PC-3 (cell line): ENCODE measurements at places on chromosomes 2 and 18. TPM values are rescaled to one million over a fixed set of nuclear protein-coding genes. Genes with fewer than 3 reads are reported as not detected.

Gene PRKAG3
- not detected in 2 replicates for total RNA-seq

GRCh38 chr2:233013027-233013461, at the start of gene NGEF:
Gene NGEF (minus strand): TSS chr2:233013256. CDS start chr2:232974890, 38,366 bp downstream.
- no peak within 1 kb of the TSS for H3K4me3 ChIP-seq
- no peak within 1 kb of the TSS for H3K27ac ChIP-seq
- H3K4me1 ChIP-seq, result no peaks in the 10 kb centered on the region
- H3K27me3 ChIP-seq, result no peaks in the 10 kb centered on the region
- H3K36me3 ChIP-seq, result no peaks in the 10 kb centered on the region
- no peak for DNase-seq

Gene BCL11A
- total RNA-seq, result 3.1 and 4.6 TPM in 2 replicates

Gene SCN9A
- total RNA-seq, result 3.4 and 7.0 TPM in 2 replicates

Gene CNRIP1
- 11.6 and 11.7 TPM in 2 replicates for total RNA-seq

GRCh38 chr2:83003555-83003954, 1455.5 kb downstream of the SUCLG1 start:
- H3K27ac ChIP-seq, result no peak overlapping the region
- H3K4me1 ChIP-seq, result no peaks in the 10 kb centered on the region
- no peak for DNase-seq
- H3K27me3 ChIP-seq, result no peaks in the 10 kb centered on the region
- H3K4me3 ChIP-seq, result no peak overlapping the region

DNA sequence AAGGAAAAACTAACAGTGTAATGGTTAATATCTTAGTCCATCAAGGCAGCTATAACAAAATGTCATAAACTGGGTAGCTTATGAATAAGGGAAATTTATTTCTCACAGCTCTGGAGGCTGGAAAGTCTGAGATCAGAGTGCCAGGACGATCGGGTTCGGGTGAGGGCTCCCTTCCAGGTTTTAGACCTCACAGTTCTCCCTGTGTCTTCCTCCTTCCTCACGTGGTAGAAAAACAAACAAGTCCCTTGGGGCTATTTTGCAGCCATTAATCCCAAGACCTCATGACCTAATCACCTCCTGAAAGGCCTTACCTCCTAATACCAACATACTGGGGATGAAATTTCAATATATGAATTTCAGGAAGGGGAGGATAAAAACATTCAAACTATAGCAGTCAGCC, 455.9 kb downstream of the CNTNAP5 start:
- no peak for DNase-seq
- H3K36me3 ChIP-seq, result no peaks in the 10 kb centered on the region
- H3K27ac ChIP-seq, result no peak overlapping the region
- H3K4me1 ChIP-seq, result no peaks in the 10 kb centered on the region
- no peaks in the 10 kb centered on the region for H3K27me3 ChIP-seq

DNA sequence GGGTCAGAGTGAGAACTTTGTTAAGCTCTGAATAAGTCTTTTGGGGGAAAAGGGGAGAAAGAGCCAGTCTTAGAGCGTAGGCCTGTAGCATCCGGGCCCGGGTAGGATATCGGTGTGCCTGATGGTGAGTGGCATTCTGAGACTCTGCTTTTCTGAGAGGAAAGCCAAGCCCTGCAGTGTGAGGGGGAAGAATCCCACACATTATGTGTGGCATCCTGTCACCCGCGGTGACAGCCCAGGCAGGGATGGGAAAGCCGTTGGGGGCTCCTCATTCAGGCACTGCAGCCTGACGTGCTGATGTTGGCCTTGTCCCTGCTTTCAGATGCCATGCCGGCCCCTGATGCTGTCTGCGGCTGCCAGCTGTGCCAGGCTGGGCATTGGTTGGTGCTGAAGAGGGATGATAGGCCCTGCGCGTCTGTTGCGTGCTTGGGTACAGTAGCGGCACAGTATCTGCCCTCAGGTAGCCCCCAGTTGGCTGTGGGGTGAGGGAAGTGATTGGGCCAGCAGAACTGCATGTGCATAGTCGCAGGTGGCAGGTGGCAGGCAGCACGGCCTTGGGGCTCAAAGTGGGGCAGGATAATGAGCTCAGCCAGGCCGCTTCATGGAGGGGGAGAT, 37.6 kb downstream of the GLI2 start:
- H3K4me1 ChIP-seq, result peaks cover 20% of the 10 kb centered on the region
- H3K27ac ChIP-seq, result no peak overlapping the region
- H3K27me3 ChIP-seq, result no peaks in the 10 kb centered on the region
- no peak for DNase-seq
- no peak overlapping the region for H3K4me3 ChIP-seq
- H3K36me3 ChIP-seq, result no peaks in the 10 kb centered on the region

- H3K4me1 ChIP-seq, result no peaks in the 10 kb centered on the region
- no peak overlapping the region for H3K4me3 ChIP-seq
- peak; percentile 74 for DNase-seq
- peaks cover 5% of the 10 kb centered on the region; the same call in 1 of the 2 replicates for H3K27me3 ChIP-seq
- H3K27ac ChIP-seq, result no peak overlapping the region
Measured at GRCh38 chr2:219836647-219837177, 209.3 kb downstream of the SLC4A3 start.

DNA sequence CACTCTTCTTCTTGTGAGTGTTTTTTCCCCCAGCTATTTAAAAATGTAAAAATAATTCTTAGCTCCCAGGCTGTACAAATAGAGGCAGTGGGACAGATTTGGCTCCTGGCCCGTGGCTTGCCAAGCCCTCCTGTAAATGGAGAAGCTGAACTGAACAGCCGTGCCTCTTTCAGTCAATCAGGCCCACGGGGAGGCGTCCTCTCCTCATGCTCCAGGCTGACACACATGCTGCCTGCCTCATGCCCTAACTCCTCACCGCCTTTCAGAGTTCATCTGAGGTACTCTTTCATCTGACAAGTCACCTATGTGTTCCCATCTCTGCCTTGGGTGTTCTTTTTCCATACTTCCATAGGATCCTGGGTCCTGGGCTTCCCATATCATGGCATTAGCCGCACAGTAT, 58.9 kb downstream of the BMP10 start:
- no peak for DNase-seq
- H3K36me3 ChIP-seq, result no peaks in the 10 kb centered on the region

Gene TBR1
- total RNA-seq, result not detected in 2 replicates

Gene INHBB
- total RNA-seq, result 223 and 269 TPM in 2 replicates

GRCh38 chr18:57664568-57665165, 43.0 kb upstream of the NARS1 start:
- H3K27ac ChIP-seq, result no peak overlapping the region
- H3K4me1 ChIP-seq, result no peaks in the 10 kb centered on the region
- peaks cover 17% of the 10 kb centered on the region for H3K36me3 ChIP-seq
- no peaks in the 10 kb centered on the region for H3K27me3 ChIP-seq
- DNase-seq, result no peak

DNA sequence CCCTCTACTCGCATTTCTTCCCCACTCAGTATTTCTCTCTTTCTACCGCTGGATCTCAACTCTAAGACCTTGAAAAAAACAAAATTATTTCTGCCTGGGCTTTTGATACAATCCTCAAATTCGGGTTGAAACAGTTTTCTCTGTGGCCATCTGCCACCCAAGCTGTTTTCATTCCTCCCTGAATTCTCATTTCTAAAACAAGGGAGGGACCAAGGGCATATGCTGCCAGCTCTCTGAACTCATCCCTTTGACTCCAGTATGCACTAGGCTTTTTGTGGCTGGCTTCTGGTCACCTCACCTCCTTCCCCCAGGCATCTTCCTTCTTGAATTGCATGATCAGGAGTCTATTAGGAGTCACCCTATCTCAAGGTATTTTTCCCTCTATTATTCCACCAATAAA, 49.5 kb downstream of the CCDC148 start:
- no peak overlapping the region for H3K27ac ChIP-seq
- no peak overlapping the region for H3K4me3 ChIP-seq
- H3K27me3 ChIP-seq, result peaks cover 7% of the 10 kb centered on the region; the same call in 1 of the 2 replicates

Gene CXXC1
- total RNA-seq, result 25.4 and 38.2 TPM in 2 replicates
